Stimulated activated CD4-positive, alpha-beta T cell treated with anti-CD3 and anti-CD28 coated beads, Interleukin-1b, Interleukin-23, amount 100 ng/mL, for 48 hours (primary cell): ENCODE measurements at places on chromosomes 5 and 9.

DNA sequence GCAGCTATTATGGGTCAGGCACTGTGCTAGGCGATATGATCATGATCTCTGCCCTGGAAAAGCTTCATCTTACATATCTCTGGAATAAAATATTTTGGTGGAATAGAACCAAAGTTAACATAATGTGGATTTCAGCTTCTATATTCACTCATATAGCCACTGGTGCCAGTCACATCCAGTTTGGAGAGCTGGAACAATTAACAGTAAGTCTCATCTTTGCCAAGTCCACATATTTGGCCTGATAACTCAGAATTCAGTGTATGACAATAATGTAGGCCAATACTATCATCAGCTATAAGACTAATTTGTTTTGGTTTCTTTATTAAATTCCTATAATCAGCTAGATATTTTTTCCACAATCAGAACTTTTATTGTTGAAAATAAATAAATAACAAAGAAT is 5.9 kb upstream of the FAM13B start:
- DNase-seq: no peak

GRCh38 chr5:177099422-177100093 is 12.8 kb downstream of the FGFR4 start:
- DNase-seq: no peak

DNA sequence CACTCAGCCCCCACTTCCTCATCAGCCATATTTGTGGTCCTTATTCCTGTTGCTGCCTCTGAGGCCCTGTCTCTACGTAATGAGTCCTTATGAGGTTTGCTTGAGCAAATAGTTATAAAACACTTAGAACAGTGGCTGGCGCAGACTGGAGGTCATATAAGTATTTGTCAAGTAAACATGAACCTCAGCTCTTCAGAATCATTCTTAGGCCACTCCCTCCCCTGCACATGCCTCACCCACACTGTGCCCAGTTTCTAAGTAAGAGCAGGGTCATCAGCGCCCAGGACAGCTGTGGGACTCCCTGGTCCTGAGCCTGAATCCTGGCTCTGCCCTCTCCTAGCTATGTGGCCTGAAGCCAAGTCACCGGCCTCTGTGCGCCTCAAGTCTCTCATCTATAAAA is 4.0 kb downstream of the ST6GALNAC4 start:
- no peak for DNase-seq

- DNase-seq: no peak
Observed at GRCh38 chr9:35000535-35001284, 11.2 kb downstream of the DNAJB5 start.

- peak; percentile 37 for DNase-seq
Observed at GRCh38 chr9:97710356-97711222, 13.4 kb upstream of the XPA start.
